ENCODE measurements at places on chromosomes 4 and X.

- no peak for DNase-seq
These were observed 13.8 kb downstream of the RNF4 start for GRCh38 chr4:2482693-2483092.

- no peak for DNase-seq
These were observed 32.5 kb upstream of the SMIM10L2A start for GRCh38 chrX:135389243-135389642.

DNA sequence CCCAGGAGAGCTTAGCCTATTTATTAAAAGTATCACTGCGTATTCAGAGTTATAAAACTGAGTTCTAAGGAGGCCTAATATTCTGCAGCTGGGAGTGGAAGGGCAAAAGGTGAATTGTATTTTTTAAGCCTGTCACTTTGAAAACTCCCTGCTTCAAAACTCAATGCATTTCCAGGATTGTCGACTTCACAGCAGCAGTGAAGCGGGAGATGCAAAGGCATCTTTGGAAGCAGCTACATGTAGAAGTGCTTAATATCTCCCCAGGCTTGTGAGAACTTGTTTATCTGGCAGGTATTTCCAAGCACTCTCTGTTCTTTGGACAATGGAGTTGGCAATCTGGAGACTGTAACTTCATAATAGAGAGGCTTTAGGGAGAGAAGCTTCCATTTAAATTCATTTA is 717.5 kb upstream of the SLIT2 start:
- no peak for DNase-seq

GRCh38 chr4:137536789-137537561 is 4.7 kb upstream of the PCDH18 start:
- DNase-seq, result no peak

DNA sequence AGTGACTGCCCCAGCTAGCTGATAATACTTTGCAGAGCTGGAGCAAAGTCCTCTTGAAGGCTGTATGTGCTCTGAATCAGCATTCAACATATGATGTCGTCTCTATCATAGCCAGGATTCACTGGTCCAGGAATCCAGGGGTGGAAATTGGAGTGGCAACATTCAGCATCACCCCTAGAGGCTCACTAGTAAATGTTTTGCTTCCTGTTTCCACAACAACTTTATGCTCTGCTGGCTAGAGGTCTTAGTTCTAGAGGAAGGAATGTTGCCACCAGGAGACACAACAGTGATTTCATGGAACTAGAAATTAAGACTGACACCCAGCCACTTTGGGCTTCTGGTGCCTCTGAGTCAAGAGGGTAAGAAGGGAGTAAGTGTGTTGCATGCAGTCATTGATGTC is 11.3 kb downstream of the MAGEA1 start:
- DNase-seq, result no peak
